ENCODE measurements at places on chromosomes 6 and 20.
A peak's percentile ranks its signal among the peaks of the same experiment; 100 is the strongest.

- DNase-seq, result no peak
Measured at GRCh38 chr6:151069641-151070040, 170.1 kb upstream of the AKAP12 start.

- no peak for DNase-seq
Measured at GRCh38 chr20:19457611-19458010, 245.2 kb downstream of the SLC24A3 start.

GRCh38 chr20:57785720-57786119, 75.9 kb upstream of the PMEPA1 start:
- no peak for DNase-seq

DNA sequence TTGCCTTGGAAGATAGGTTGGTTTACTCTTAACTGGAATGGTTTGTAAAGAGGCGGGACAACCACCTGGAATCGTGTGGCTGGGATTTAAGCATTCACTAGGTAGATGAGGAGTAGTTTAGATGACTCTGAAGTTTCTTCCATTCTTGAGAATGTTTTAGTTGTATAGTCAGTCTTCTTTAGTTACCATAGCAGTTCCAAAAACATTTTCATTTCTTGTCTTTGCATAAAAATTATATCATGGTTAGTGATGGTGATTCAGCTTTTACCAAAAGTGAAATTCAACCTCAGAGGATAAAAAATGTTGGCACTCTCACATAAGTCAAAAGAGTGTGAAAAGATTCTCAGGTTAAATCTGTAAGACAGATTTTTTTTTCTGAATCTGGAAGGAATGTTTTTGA, 70.3 kb downstream of the SMAP1 start:
- no peak for DNase-seq

GRCh38 chr6:137190583-137191094, 17.2 kb upstream of the IL22RA2 start:
- DNase-seq, result no peak

DNA sequence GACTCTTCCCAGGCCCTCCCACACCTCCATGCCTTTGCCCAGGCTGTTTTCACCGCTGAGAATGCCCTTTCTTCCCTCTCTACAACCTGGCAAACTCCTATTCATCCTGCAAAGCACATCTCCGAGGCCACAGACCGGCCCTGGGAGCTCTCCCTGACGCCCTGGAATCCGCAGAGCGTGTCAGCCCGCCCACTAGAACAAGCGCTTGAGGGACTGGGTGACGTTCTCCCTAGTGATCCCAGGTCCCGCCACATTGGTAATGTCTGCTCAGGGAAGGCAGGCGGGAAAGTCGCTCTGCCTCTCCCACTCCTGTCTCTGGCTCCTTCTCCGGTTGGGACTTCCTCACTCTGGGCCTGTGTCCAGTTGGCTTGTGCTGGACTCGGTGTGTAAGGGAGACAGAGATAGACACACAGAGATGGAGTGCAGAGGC, 61.6 kb downstream of the SRC start:
- no peak for DNase-seq

- DNase-seq, result no peak
Measured at GRCh38 chr20:16548068-16548672, 25.1 kb downstream of the KIF16B start.

- no peak for DNase-seq
Measured at GRCh38 chr6:132742495-132742894, 15.2 kb downstream of the VNN2 start.

DNA sequence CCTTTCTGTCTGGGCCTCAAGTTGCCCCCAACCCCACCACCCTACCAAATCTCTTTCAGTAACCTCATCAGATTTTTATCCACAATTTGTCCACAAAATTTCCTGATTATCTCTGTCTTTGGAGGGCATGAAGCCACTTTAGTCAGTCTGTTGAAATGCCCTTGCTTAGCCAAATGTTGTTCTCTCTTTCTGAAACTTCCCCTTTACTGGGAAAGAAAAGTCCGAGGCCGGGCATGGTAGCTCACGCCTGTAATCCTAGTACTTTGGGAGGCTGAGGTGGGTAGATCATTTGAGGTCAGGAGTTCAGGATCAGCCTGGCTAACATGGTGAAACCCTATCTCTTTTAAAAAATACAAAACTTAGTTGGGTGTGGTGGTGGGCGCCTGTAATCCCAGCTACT, 33.8 kb downstream of the TOMM6 start:
- DNase-seq, result no peak

DNA sequence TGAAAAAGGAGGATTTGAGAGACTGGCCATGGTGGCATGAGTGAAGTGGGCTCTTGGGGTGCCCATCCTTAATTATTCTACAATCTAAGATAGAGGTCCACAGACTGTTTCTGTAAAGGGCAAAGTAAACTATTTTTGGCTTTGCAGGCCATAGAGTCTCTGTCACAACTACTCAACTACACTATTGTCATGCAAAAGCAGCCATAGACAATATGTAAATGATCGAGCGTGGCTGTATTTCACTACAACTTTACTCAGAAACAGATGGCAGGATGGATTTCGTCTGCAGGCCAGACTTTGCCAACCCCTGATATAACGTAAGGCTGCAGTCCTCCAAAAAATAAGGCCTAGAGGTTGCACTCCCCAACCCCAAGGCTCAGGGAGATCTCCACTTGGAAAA, 58.2 kb upstream of the NAA20 start:
- DNase-seq, result no peak

GRCh38 chr20:40915756-40916155, 112.9 kb upstream of the TOP1 start:
- no peak for DNase-seq

- no peak for DNase-seq
Measured at GRCh38 chr6:137210903-137211302, 8.3 kb downstream of the IFNGR1 start.

GRCh38 chr6:156791320-156791850, 14.2 kb downstream of the ARID1B start:
- DNase-seq, result no peak

- no peak for DNase-seq
Measured at GRCh38 chr6:157847846-157848245, 24.8 kb downstream of the SNX9 start.

GRCh38 chr20:31560094-31560745, 44.9 kb upstream of the ID1 start:
- peak; percentile 73 for DNase-seq

Measured in MM.1S (cell line).